ENCODE measurements at places on chromosomes 4 and X.

GRCh38 chrX:154967603-154968002, 54.9 kb downstream of the F8 start:
- no peak for DNase-seq

GRCh38 chrX:71195964-71196649, 26.9 kb upstream of the GJB1 start:
- DNase-seq: no peak

DNA sequence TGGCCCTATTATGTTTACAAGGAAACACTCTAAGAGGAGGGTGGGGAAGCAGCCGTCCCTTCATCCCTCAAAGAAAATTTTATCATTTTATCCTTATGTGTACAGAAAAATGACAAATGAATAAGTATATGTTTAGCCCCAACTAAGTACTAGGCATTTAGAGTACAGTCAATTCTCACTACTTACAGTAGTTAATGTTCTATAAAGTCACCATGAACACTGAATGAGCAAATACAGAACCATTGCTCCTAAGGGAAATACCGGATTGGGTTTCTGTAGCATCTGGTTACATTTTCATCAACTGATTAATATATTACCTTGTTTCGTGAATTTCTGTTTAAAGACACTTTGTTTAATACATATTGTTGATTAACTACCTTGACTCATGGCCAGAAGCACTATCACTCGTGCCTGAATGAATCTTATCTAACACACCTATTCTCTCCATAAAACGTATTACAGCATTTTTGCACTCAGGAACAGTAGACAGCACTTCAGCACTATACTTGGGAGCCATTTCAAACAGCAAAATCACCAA, 109.3 kb downstream of the ASB9 start:
- DNase-seq: no peak

- DNase-seq: no peak
Observed at GRCh38 chr4:145814246-145814645, 124.4 kb downstream of the ZNF827 start.

DNA sequence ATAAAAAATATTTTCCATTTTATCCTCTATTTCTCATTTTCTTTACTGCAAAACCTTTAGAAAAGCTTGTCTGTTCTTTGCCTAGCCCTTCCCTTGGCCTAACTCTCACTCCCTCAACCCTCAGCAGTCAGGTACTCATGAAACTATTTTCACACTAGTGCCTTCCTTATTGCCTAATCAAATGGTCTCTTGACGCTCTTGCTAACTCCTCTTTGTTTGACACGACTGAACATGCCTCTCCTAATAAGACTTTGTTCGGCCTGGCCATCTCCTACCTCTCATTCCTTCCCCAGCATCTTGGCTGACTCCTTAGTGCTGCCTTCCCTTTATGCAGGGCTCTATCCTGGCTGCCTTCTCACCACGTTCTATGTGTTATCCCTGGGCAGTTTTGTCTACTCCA, 11.1 kb upstream of the LRAT start:
- DNase-seq: no peak

DNA sequence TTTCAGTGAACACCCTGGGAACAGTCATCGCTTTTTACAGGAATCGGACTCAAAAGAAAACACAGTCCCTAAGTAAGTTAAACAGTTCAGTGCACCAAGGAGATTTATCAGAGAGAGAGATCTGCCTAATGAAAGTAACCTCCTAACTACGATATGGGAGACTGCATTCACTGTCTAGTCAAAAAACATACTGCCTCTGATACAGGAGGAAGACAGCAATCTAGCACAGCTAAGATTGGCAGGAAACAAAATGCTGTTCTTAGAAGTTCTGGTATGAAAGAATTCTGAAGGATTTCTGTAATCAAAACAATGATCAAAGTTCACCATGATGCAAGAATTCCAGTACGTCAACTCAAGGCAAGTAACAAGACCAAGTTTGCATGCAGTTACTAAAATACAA, 92.8 kb downstream of the MAML3 start:
- DNase-seq: no peak

DNA sequence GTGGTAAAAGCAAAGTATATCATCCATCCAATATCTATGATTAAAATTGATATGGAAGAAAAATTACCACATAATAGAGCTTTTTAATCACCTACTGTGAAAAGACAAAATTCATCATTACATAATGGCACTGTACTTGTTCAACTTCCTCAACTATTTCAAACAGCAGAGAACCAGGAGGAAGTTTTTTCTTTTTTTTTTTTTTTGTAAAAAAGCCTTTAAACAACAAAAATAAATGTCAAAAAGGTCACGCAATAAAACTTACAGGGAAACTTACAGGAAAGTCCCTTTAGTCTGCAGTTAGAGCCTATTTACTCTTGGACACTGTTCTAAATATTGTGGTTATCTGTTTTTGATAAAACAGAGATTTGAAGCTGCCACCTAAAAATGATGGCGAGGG, 4.8 kb downstream of the PDGFC start:
- no peak for DNase-seq

- no peak for DNase-seq
Observed at GRCh38 chrX:63525491-63525890, 174.4 kb upstream of the SPIN4 start.

DNA sequence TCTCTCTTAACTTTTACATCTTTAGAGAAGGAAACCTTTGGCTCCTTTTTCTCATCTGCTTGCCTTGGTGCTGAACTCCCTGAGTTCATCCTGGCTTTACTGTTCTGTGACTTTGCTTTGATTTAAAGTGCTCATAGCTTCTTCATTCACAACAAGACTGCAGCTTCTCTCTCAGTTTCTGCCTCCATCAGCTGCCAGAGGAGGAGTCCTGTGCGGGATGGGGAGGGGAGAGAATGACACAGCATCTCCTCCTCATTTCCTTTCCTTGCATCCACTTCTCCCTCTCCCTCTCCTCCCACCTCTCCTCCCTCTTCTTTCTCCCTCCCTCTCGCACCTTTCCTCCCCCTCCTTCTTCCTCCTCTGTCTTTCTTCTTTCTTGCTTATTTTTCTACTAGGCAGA, 42.0 kb downstream of the CBLL2 start:
- no peak for DNase-seq

DNA sequence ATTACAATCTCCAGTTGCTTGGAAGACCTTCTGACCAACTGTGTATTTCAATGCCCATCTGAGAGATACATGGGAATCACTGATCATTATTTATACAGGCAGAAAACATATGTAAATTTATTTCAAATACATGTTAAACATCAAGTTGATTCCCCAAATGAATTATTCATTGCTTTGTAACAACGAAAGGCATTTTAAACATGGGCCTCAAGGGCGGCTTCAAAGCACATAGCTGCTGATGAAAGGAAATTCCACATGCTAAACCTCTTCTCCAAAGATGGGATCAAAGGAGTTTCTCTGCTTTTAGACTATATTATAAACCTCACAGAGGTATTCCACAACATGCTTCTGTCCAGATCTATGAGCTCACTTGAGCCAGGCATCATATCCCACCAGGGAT, 4.3 kb upstream of the RAB40A start:
- DNase-seq: no peak

- DNase-seq: no peak
Observed at GRCh38 chr4:100651499-100652175, 133.8 kb upstream of the EMCN start.

DNA sequence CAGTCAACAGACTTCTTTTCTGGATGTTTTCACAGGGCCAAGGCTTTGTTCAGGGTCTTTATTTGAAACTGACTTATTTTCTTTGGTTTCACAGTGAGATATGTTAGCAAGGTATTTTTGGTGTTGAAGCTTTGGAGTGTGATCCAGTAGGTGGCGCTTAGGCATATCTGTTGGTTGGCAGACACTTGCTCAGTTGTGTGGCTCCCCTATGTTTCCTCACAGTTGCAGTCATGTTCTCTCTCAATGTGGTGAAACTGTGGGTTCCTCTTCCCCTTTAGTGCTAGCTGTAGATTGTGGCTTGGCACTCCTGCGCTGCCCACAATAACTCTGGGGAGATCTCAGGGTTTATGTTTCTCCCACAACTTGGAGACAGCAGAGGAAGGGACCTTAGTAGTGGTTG, 460.8 kb downstream of the SLITRK2 start:
- no peak for DNase-seq

DNA sequence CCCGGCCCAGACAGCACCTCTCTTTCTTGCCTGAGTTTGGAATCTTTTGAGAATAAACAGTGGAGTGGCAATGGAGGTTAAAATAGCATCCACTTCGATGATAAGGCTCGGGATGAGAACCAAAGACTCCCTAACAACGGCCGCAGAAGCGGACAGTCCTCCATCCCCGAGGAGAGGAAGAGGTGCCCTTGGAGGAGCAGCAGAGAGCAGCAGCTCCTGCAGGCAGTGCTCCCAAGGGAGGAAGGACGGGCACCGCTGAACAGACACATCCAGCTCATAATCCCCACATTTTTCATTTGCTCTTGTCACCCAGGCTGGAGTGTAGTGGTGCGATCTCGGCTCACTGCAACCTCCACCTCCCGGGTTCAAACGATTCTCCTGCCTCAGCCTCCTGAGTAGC, 61.3 kb downstream of the DCTD start:
- DNase-seq: no peak

DNA sequence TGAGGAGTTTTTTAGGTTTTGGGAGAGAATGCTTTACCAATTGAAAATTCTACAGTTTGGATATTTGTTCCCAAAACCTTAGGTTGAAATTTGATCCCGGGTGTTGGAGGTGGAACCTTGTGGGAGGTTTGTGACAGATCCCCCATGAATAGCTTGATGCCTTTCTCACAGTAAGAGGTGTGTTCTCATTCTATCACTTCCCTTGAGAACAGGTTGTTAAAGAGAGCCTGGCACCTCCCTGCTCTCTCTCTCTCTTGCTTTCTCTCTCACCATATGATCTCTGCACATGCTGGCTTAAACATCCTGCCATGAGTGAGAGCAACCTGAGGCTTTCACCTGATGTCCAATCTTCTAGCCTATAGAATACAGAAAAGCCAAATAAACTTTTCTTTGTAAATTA, 1475.5 kb upstream of the AGA start:
- no peak for DNase-seq

DNA sequence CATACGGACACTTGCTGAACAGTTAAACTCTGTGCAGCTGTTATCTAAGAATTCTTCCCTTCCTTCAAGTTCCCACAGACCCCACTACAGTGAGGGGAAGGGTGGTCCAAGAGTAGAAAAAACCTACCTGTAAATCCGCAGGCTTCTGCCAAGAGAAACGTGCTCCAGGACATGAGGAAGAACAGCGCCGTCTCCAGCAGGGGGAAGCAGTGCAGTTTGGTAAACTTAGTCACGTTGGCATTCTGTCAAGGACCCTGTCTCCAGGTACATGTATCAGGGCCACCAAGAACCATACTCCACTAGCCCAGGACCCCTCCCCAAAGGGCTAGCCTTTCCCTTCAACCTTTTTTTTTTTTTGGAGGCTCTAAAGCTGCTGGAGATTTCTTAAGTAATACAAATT, 79.9 kb downstream of the CHST7 start:
- DNase-seq: no peak

DNA sequence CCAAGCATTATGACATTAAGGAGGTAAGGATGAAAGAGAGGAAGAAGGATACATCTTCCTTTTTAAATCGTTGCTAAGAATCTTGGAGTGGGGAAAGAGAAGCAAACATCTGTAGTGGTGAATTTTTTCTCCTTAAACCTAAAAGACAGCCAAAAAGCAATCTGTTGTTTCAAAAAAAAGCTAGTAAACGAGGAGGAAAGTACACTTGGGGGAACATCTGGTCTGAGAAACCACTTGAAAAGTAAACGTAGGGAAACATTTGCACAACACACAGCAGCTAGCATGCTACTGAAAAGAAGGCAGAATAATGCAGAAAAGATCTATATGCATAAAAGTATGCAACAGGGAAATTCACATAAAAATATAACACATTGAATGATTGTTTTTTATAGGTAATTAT, 1485.6 kb downstream of the PCDH19 start:
- no peak for DNase-seq

GRCh38 chr4:3832536-3833220, 66.5 kb downstream of the ADRA2C start:
- no peak for DNase-seq
